ENCODE measurements at places on chromosomes 7 and 10. TPM values are rescaled to one million over a fixed set of nuclear protein-coding genes. Genes with fewer than 3 reads are reported as not detected.

The CACNA2D1 gene
- not detected for total RNA-seq

The NAT16 gene
- not detected for total RNA-seq

The PLEKHS1 gene
- total RNA-seq: not detected

The RADIL gene
- total RNA-seq: 0.35 TPM

The PRPS1L1 gene
- not detected for total RNA-seq

The THSD7A gene
- total RNA-seq: not detected

The TLX1 gene
- total RNA-seq: not detected

The DOCK1 gene
- total RNA-seq: 1.1 TPM

The MGAM2 gene
- total RNA-seq: not detected

The LBX1 gene
- not detected for total RNA-seq

The NDUFB2 gene
- total RNA-seq: 128 TPM

The RET gene
- total RNA-seq: 0.45 TPM

The KCNMA1 gene
- not detected for total RNA-seq

The NUTM2E gene
- total RNA-seq: not detected

The TBC1D12 gene
- 0.82 TPM for total RNA-seq

The OPN4 gene
- total RNA-seq: not detected

The ZNF488 gene
- 0.23 TPM for total RNA-seq

The TMEM196 gene
- total RNA-seq: not detected

The CYP3A7 gene
- total RNA-seq: not detected

The AKR1C2 gene
- not detected for total RNA-seq

The LIPK gene
- total RNA-seq: not detected
